Endodermal cell (in vitro differentiated cells): ENCODE measurements at places on chromosomes 6 and 20.
A peak's percentile ranks its signal among the peaks of the same experiment; 100 is the strongest.

DNA sequence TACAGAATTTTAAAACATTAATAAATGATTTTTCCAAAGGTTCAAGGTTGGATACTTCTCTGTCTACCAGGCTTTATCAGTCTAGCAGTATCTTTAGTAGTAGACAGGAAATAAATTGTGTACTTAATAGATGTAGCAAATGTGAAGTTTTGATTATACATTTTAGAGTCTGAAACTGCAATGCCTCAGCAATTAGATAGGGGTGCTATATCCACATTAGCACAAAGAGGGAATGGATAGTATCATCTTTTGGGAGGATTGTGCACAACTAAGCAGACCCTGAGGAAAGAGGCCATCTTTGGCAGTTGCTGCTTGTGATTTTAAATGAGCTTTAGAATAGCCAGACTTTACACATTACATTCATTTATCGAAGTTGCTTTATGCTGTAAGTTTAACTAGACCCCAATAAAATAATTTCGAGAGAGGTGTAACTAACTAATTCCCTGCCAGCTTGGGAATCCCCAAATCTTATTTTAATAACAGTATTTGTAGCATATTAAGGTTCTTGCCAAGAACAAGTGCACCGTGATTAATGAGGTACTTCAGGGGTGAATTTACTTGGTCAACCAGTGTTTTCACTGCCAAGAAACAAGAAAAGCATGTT is 2.8 kb downstream of the KCNQ5 start:
- no peak for DNase-seq

GRCh38 chr6:37994223-37994622 is 174.7 kb downstream of the ZFAND3 start:
- DNase-seq = no peak

DNA sequence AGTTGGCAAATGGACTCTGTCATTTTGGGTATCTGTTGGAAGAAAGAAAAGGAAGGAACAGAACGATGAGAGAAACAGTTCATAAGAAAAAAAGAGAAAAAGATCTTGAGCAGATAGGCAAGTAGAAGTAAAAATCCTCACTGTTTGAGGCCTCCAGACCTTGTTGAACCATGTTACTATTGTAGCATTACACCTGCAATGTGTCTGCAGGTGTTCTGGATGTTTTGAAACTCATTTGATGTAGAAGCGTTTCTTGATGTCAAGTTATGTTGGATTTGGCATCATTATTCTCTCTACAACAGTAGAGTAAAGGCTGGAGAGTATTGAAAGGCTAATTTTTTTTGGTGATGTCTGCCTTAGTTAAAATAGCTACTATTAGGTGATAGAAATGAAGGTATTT is 108.7 kb downstream of the CARMIL1 start:
- no peak for DNase-seq

DNA sequence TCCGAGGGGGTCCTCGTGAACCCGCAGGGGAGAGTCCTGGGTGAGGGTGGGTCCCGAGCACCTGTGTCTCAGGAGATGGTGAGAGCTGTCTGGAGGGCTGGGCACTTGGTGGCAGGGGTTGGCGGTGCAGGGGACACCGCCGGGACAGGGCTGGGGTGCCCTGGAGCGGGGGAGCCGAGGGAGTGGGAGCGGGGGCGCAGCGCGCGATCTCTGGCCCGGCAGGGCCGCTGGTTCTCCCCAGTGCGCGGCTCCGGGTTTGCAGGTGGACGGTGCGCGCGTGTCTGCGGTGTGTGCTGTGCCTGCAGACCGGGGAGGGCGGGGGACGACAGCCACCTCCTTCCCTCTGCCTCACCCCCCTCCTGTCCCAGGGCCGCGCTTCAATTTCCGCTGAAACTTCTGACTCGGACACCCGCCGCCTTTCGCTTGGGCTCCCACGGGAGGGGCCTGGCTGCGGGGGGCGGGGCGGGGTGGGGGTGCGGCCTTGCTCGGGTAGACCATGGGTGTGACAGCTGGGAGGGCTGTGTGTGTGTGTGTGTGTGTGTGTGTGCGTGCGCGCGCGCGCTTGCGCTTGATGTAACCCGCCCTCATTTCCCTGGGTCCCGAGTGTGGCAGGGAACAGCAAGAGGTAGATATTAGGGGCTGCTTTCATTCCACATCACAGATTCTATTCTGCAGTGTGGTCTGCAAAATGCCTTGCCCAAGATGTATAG is 1.2 kb downstream of the TRIB3 start:
- DNase-seq = peak; percentile 86

- no peak for DNase-seq
Measured at GRCh38 chr20:58651559-58651945, 469 bp downstream of the STX16 start.
